ENCODE measurements at places on chromosomes 7 and 10.

- no peak for ATAC-seq
Measured at GRCh38 chr10:51469686-51470085, 229.7 kb downstream of the CSTF2T start.

- peak; percentile 38 for ATAC-seq
Measured at GRCh38 chr10:29555746-29556481, 78.9 kb downstream of the SVIL start.

GRCh38 chr10:5840314-5841307, 27.4 kb upstream of the GDI2 start:
- ATAC-seq, result no peak

GRCh38 chr10:99658622-99659030, 683 bp upstream of the ENTPD7 start:
- ATAC-seq, result peak; percentile 64

- ATAC-seq, result peak; percentile 68
Measured at GRCh38 chr7:531777-532176, 12.1 kb upstream of the PDGFA start.

GRCh38 chr10:5447056-5447455, 34.7 kb downstream of the NET1 start:
- peak; percentile 23 for ATAC-seq

DNA sequence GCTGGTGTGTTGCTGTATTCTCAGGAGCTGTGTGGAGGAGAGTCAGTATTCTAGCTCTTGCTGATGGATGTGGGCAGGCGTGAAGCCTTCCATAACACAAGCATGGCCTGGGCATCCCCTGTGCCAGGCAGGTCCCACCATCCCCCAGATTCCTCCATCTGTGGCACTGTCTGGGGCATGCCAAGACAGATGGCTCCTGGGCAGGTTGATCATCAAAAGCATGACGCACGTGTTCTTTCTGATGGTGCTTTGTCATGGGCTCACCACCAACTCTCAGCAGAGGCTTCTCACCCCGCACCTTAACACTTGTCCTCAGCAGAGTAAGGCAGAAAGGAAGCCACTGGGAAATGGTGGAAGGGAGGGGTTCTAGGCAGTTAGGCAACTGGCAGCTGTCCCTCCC, 364.3 kb downstream of the PLXNA4 start:
- peak; percentile 6 for ATAC-seq

DNA sequence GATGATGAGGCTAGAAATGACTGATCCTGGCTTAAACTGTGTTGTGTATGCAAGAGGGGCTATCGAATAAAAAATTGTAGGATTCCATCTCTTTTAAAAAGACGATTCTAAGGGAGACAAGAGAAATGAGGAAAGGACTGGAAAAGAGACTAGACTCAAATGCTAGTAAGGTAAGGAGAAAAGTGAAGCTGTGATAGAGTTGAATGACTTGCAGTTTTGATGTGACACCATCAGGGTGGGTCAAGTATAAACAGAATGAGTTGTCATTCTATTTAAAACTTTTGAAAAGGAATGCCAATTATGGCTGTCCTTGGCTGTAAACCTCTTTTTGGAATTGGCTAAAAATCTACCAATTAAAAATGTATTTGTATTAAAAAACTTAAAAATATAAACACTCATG, 184.5 kb upstream of the PHF14 start:
- ATAC-seq, result no peak

GRCh38 chr10:78009662-78010061, 19.7 kb downstream of the POLR3A start:
- ATAC-seq, result no peak

Data from activated T-helper 17 cell treated with anti-CD3 and anti-CD28 coated beads, Interleukin-2, amount 50 U/mL, for 72 hours (primary cell).